Mononuclear cell (primary cell): ENCODE measurements at places on chromosomes 5 and 9. TPM values are rescaled to one million over a fixed set of nuclear protein-coding genes. Genes with fewer than 3 reads are reported as not detected.

TERT gene
- total RNA-seq = under 0.01 TPM

SAXO1 gene
- 0.10 TPM for total RNA-seq

TMEM203 gene
- 21.1 TPM for total RNA-seq

DNM1 gene
- 1.4 TPM for total RNA-seq

FRMD3 gene
- 15.1 TPM for total RNA-seq

EFNA5 gene
- 0.84 TPM for total RNA-seq

POMT1 gene
- 18.9 TPM for total RNA-seq

CFAP90 gene
- not detected for total RNA-seq

PCA3 gene
- total RNA-seq = under 0.01 TPM

RNF183 gene
- not detected for total RNA-seq

SLCO4C1 gene
- total RNA-seq = 1.9 TPM

GABRA1 gene
- not detected for total RNA-seq

FOXI1 gene
- total RNA-seq = 0.10 TPM

IZUMO3 gene
- not detected for total RNA-seq

AGTPBP1 gene
- total RNA-seq = 147 TPM

CHSY3 gene
- 0.10 TPM for total RNA-seq

GABRP gene
- total RNA-seq = 0.10 TPM

IER5L gene
- total RNA-seq = 13.2 TPM

RANBP17 gene
- total RNA-seq = 6.2 TPM

SLC46A2 gene
- total RNA-seq = 0.94 TPM

SLC25A46 gene
- 34.5 TPM for total RNA-seq

ADAMTS13 gene
- total RNA-seq = 0.42 TPM

PCDHA10 gene
- not detected for total RNA-seq

SOHLH1 gene
- total RNA-seq = not detected
